Right forelimb (tissue), 1 donor: ENCODE measurements at places on chromosomes 12 and 14.

- no peak for DNase-seq
Observed at GRCh38 chr12:3755898-3756297, 3.0 kb upstream of the CRACR2A start.

DNA sequence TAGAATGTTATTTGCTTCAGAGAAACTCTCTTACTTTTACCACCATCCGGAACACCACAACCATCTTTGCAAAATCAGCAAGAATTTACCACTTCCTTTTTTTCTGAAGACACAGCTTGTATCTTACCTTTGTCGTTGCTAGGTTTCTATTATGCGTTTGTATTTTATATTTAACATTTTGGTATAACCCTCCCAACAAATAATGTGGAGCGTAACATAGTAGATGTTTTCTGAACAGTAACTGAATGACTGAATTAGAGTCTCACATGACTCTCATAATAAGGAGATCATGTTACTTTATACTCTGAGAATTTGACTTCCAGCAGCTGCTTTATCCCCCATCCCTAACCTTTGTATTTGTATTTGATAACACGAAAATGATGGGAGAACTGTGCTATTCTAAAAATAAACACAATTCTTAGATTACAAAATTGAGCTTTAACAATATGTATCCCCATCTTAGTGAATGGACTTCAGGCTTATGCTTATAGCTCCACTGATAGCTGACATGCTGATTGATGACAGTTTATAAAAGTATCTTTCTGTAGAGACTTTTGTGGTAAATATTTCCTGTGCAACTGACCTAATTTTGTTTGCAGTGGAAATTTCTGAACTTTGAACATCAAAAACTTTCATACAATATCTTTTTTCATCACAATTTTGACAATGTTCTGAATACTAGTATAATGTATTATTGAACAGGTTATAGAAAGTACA, 7.9 kb upstream of the KLRB1 start:
- DNase-seq, result no peak

DNA sequence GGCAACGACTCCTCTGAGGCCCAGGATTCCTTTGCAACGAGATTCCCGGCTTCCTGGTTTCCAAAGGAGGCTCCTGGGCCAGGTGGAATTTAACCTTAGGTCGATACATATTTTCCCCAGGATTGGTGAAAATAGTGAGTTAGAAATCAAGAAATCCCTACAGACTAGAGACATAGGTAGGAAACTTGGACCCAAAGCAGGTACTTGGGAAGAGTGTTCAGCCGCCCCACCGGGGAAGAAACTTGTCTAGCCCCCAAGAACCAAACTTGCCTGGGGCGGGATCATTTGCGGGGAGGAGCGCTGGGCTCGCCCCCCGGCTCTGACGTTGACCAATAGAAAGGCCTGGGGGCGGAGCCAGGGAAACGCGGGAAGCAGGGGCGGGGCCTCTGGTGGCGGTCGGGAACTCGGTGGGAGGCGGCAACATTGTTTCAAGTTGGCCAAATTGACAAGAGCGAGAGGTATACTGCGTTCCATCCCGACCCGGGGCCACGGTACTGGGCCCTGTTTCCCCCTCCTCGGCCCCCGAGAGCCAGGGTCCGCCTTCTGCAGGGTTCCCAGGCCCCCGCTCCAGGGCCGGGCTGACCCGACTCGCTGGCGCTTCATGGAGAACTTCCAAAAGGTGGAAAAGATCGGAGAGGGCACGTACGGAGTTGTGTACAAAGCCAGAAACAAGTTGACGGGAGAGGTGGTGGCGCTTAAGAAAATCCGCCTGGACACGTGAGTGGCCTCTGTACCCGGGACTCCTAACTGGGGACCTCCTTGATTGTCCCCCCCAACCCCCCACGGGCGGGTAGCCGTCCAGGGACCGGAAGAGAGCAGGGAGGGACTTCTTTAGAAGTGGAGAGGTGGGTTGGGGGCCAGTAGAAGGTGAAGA, at the start of gene CDK2:
Gene CDK2, plus strand, starts transcription at position 423 of the 874 bp plus-strand sequence. Its CDS starts 179 bp downstream, at position 602.
- peak; percentile 95 for DNase-seq

DNA sequence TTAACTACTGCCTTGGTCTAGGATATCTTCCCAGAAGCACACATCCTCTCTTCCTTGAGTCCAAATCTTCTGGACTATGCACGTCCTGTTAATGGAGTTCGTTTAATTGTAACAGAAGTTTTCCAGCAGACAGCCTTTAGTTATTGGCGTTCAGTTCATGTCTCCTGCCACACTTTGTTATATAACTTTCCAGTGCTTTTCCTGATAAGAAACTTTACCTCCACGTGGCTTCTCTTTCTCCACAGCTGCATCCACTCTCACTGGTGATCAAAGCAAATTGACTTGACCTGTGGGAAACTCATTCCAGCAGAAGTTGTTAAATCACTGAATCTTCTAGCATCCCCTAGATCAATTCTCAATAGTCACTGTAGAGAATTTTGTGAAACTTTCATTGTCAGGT, 19.0 kb downstream of the PTPN21 start:
- DNase-seq, result no peak

GRCh38 chr12:62934799-62935674, at the start of gene PPM1H:
Gene PPM1H, minus strand, starts transcription at chr12:62935150. Its CDS starts 414 bp downstream, at chr12:62934736.
- peak; percentile 71 for DNase-seq

- DNase-seq, result no peak
Observed at GRCh38 chr14:97771340-97772045, 974.3 kb downstream of the VRK1 start.

- DNase-seq, result no peak
Observed at GRCh38 chr14:51704545-51704944, 52.8 kb downstream of the FRMD6 start.

GRCh38 chr12:2008677-2009076, 4.4 kb upstream of the DCP1B start:
- DNase-seq, result no peak

DNA sequence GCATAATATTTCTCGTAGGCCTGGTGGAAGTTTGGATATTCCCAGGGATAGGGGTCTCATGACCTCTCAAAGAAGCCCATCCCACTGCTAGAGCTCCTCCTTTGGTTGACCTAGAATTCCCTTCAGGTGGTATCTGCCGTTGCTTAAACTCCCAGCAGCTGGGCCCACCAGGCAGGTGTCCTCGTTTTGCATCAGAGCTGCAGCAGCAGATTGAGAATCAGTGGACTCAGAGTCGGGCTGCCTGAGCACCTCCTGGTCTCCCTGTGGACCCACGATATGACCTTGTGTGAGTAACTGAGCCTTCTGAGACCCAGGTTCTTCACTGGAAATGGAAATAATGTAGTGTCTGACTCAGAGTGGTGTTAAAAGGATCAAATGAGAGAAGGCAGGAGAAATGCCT, 132.7 kb downstream of the PAPOLA start:
- DNase-seq, result no peak

DNA sequence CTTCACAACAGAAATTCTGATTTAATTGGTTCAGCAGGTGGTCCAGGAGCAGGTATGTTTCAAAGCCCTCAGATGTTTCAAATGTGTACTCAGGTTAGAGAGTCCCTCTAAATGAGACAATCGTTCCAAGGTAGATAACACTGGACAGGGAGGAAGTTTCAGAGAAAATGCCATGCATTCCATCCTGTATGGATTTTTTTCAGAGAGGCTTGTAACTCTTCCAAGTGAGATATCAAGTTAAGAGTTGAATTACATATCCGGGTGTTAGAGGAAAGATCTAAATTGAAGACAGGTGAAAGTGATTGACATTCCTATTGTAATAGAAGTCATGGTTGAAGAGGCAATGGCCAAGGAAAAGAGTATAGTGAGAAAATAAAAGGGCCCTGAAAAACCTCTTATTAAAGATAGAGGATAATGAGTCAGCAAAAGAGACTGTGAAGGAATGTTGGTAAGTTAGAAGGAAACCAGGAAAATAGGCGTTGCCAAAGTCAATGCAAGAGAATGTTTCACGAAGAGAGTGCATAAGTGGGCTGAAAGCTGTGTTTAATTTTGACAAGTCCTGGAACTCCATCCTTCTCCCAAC, 105.8 kb downstream of the BMP4 start:
- DNase-seq, result no peak

DNA sequence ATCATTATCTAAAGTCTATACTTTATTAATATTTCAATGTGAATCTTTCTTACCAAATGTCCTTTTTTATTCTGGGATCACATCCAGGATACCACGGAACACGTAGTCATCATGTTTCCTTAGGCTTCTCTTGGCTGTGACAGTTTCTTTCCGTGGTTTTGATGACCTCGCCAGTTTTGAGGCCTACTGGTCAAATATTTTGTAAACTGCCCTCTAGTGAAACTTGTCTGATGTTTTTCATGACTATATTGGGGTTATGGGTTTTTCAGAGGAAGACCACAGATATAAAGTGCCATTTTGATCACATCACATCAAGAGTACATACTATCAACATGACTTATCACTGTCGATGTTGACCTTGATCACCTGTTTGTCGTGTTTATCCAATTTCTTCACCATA, 14.1 kb upstream of the SERPINA6 start:
- no peak for DNase-seq

GRCh38 chr12:71837356-71837755, 2.2 kb upstream of the TBC1D15 start:
- DNase-seq, result no peak

GRCh38 chr12:56631790-56632700, 1.9 kb upstream of the BAZ2A start:
- no peak for DNase-seq

GRCh38 chr14:104371031-104371430, 208.5 kb upstream of the C14orf180 start:
- no peak for DNase-seq

- peak; percentile 83 for DNase-seq
Observed at GRCh38 chr12:9064815-9065606, 50.7 kb downstream of the A2M start.

- no peak for DNase-seq
Observed at GRCh38 chr14:58088961-58089360, 63.1 kb downstream of the ARMH4 start.
